ENCODE measurements at places on chromosomes 13 and 19.

GRCh38 chr13:28429685-28430290 is 65.1 kb downstream of the FLT1 start:
- DNase-seq: no peak

DNA sequence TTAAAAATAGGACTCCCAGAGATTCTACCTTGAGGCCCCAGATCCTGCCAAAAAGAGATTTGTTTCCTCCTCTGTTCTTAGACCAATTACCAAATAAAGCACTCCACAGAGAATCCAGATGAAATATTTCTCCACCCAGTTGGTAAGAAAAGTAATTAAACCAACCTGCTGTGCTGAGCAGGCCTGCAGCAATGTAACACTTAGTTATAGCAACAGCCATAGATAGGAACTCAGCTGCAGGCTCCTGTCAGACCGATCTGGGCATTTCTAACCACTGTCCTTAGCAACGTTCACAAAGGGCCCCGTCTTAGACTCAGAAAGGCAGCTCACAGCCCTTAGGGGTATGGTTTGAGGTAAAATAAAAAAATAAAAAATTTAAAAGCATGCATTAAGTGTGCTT is 271.1 kb downstream of the KCNRG start:
- no peak for DNase-seq

- no peak for DNase-seq
Observed at GRCh38 chr19:12208221-12208620, 45.3 kb downstream of the ZNF136 start.

GRCh38 chr13:93227280-93227877 is 772 bp downstream of the GPC6 start:
- no peak for DNase-seq

GRCh38 chr13:20425819-20426219 is 99.8 kb downstream of the CRYL1 start:
- no peak for DNase-seq

DNA sequence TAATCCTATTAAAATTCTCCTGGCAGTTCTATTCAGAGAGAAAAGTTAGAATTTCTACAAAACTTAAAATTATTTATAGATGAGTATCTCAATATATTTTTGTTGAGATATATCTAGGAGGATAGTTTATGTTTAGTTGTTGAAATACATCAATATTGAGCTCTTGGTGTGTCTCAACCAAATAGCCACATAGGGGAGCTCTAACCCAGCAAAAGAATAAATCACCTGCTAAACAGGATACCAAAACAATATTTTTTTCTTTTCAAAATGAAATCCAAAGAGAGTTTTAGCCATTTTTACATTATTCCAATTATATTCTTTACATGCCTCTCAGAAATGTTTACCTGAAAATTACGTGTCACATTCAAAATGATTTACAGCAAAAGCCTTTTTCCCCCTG is 954.7 kb downstream of the SLITRK6 start:
- DNase-seq: no peak

DNA sequence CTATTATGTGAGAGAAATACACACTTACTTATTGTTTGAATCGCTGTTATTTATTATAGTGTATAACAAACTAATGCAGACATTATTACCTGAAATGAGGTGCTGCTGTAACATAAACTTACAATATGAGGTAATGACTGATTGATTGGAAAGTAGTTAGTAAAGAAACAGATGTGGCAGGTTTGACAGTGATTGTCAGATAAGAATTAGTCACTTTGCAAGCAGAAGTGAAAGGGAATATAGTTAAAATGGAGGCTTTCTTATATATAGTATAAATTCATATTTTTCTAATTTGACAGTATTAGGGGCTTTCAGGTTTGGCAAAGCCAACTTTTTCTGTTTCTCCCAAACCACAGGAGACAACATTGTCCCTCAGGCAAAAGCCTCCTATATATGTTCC is 20.6 kb downstream of the MIR17HG start:
- DNase-seq: no peak

DNA sequence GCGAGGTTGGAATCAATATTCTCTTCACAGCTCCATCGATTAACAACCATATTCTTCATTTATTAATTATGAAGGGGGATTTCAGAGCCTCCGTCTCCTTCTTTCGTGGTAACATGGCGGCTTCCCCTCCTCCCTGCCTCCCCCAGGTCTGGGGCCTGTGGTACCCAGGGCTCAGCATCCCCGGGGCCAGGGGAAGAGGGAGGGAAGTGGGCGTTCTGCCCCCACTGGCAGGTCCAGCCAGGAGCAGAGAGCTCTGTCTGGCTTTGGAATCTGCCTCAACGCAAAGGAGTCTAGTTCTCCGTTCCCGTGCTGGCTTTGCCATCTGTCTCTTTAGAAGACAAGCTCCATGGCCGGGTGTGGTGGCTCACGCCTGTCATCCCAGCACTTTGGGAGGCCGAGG is 37.8 kb upstream of the ONECUT3 start:
- DNase-seq: no peak

DNA sequence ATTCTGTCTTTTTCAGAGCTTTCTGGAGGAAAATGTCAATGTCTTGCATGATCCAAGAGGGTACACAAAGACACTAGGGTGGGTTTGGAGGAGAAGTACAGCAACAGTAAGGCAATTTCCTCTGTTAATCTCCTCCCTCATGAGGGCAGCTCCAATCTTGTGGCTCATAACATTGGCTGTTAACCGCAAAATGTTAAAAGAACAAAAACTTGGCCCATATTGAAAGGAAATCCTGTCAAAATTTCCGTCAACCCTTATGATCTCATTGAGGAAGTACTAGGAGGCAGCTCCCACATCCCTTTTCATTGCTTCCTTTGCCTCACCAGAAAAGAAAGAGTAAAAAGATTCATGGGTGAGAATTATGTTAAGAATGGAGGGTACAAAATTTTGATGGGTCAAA is 11.6 kb downstream of the OXGR1 start:
- DNase-seq: no peak

DNA sequence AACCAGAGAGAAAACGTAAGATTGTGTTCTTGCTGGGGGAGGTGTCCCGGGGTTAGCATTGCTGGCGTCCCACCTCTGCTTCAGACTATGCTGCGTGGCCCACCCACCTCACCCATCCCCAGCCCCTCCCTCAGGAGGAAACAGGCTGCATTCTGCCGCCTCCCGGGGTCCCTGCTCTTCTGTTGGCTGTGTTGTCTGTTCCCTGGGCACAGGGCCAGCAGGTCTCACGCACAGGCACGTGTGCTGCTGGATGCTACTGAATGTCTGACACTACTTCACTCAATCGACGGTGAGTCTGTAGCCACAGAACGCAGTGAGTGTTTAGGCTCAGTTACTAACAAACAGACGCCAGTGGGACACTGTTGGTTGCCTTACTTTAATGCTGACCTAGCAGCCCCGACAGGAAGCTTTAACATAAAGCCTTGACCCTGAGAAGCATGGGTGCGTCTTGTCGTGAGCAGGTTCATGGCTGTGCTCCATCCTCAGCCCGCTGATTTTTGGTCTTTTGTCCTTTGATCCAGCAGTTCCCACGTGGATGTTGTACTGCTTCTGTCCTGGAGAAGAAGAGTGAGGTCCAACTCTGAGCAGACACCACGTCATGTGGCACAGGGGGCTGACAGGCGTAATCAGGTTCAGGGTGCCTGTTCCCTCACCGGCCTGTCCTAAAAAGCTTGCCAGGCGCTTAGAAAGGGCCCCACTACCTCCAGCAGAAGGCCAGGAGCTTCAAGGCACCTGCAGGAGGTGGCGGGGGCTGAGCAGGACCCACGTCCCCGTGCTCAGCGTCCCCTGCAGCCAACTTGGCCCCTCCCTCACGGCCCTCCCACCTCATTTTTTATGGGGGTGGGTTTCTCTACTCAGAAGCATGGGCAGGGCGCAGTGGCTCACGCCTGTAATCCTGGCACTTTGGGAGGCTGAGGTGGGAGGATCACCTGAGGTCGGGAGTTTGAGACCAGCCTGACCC is 26.0 kb downstream of the NAXD start:
- DNase-seq: no peak

- DNase-seq: no peak
Observed at GRCh38 chr19:47096100-47096704, 17.4 kb downstream of the ZC3H4 start.

DNA sequence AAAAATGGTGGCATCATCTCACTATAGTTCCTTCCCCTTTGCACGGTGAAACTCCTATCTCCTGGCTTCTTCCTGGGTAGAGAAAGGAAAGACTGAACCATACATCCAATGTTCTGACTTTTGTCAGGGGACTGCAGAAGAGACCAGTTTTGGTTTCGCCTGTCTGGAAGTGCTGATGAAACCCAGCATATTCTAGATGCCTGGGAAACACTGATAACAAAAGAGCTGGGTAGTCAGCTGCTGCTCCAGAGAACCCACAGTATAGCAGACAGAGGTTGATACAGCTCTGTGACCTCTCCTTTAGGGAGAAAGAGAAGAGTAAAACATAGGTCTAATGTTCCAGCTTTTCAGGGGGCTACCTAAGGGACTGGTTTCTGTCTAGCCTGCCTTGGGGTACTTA is 695.3 kb downstream of the DIAPH3 start:
- DNase-seq: no peak

GRCh38 chr19:7597689-7598088 is 2.0 kb downstream of the CAMSAP3 start:
- no peak for DNase-seq

GRCh38 chr13:74682746-74683145 is 548.5 kb upstream of the KLF12 start:
- DNase-seq: no peak

DNA sequence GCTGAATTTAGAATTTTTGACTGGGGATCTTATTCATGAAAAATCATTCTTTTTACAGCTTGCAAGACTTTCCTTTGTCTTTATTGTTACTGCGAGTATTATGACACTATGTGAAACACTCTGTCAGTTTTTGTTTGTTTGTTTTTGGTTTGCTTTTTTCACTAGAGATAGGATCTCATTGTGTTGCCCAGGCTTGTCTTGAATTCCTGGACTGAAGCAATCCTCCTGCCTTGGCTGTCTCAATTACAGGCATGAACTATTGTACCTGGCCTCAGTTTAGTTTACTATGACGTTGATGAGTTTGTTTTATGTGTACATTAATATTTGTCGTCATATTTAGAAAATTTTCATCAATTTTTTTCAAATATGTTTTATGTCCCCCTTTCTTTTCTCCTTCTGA is 1030.0 kb upstream of the PRR20A start:
- DNase-seq: no peak

- DNase-seq: no peak
Observed at GRCh38 chr13:42780044-42780443, 1.3 kb upstream of the FAM216B start.

- DNase-seq: no peak
Observed at GRCh38 chr13:30216111-30216510, 91.2 kb downstream of the KATNAL1 start.

GRCh38 chr13:44622261-44622660 is 46.1 kb upstream of the TSC22D1 start:
- DNase-seq: no peak

- no peak for DNase-seq
Observed at GRCh38 chr19:1064661-1065605, 2.0 kb upstream of the ARHGAP45 start.

DNA sequence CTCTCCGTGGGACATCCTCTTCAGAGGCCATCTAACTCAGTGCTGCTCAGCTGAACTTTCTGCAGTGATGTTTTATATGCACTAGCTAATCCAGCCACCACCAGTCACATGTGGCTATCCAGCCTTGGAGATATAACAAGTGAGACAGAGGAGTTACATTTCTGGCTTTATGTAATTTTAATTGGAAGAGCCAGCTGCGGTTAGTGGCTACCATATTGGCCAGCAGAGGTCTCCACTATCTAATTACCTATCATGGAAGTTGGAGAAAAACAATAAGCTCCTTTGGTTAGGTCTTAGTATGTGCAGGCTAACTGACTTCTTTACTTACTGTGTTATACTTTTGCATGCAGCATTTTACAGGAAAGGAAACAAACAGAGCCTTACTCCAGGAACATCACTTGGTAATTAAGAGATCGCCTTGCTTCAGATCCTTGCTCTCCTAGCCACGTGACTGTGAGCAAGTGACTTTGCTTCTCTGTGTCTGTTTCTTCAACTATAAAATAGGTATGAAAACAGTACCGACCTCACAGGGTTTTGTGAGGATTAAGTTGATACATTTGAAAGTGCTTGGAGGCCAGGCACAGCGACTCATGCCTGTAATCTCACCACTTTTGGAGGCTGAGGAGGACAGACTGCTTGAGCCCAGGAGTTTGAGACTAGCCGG is 1.6 kb upstream of the KLK10 start:
- no peak for DNase-seq

- no peak for DNase-seq
Observed at GRCh38 chr19:38031423-38031770, 124.4 kb downstream of the SIPA1L3 start.

- no peak for DNase-seq
Observed at GRCh38 chr13:21033856-21034602, 27.4 kb downstream of the LATS2 start.

- DNase-seq: no peak
Observed at GRCh38 chr13:44906713-44907112, 82.6 kb downstream of the NUFIP1 start.

DNA sequence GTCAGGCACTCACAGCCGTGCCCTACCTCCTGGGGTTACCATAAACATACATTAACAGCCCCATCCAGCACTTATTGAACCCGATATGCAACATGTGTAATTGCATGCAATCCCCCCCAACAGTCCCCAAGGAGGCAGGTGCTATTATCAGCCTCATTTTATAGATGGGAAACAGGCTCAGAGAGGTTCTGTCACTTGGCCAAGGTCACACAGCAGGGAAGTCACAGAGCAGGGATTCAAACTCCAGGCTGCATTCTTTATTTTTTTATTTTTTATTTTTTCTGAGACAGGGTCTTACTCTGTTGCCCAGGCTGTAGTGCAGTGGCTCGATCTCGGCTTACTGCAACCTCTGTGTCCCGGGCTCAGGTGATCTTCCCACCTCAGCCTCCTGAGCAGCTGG is 38.4 kb upstream of the TNFAIP8L1 start:
- DNase-seq: no peak

GRCh38 chr19:50500753-50501151 is 10.2 kb downstream of the JOSD2 start:
- DNase-seq: no peak

- no peak for DNase-seq
Observed at GRCh38 chr13:43306372-43306771, 283.0 kb downstream of the DNAJC15 start.

DNA sequence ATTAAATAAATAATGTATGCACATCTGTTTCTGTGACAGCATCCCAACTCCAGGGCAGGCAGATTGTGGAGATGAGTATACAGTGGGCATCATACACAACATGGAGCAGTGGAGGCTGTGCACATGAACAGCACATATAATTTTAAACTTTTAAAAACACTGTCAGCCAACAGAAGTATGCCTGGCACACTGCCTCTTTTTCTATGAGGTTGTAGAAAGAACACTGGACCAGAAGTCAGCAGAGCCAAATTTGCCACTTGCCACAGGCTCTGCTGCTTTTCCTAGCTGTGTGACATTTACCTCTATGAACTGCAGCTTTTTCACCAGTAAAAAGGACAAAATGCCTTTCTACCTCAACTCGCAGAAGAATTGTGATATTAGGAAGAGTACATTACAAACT is 118.7 kb downstream of the FRY start:
- no peak for DNase-seq

GRCh38 chr19:56066152-56067023 is 54.7 kb downstream of the ZNF787 start:
- DNase-seq: peak; percentile 20

GRCh38 chr13:51858433-51859247 is 3.1 kb upstream of the CCDC70 start:
- DNase-seq: no peak
